ENCODE measurements at places on chromosomes 5 and 9. TPM values are rescaled to one million over a fixed set of nuclear protein-coding genes. Genes with fewer than 3 reads are reported as not detected.

DNA sequence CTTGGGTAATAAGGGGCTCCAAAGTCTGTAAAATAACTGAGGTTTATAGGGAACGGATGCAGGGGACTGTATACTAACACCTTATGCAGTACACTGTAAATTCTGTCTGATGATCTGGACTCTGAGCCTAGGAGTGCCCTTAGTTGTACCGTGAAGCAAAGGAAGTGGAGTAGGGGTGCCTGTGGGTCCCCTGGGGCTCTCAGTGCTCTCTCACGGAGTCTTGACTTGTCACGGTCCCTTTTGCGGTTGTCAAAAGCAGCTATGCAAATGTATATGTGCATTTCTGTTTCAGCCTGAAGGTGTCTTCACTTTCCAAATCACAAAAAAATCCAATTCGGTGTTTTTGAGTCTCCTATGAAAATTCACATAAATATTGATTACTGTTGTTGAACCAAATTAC is 17.8 kb downstream of the DMRT1 start:
- DNase-seq, result no peak

FCN2 gene
- not detected for total RNA-seq

GRCh38 chr5:157022024-157022423 is 36.9 kb downstream of the HAVCR1 start:
- no peak for DNase-seq

GRCh38 chr9:83239747-83240146 is 176.8 kb upstream of the RASEF start:
- DNase-seq, result no peak

DNA sequence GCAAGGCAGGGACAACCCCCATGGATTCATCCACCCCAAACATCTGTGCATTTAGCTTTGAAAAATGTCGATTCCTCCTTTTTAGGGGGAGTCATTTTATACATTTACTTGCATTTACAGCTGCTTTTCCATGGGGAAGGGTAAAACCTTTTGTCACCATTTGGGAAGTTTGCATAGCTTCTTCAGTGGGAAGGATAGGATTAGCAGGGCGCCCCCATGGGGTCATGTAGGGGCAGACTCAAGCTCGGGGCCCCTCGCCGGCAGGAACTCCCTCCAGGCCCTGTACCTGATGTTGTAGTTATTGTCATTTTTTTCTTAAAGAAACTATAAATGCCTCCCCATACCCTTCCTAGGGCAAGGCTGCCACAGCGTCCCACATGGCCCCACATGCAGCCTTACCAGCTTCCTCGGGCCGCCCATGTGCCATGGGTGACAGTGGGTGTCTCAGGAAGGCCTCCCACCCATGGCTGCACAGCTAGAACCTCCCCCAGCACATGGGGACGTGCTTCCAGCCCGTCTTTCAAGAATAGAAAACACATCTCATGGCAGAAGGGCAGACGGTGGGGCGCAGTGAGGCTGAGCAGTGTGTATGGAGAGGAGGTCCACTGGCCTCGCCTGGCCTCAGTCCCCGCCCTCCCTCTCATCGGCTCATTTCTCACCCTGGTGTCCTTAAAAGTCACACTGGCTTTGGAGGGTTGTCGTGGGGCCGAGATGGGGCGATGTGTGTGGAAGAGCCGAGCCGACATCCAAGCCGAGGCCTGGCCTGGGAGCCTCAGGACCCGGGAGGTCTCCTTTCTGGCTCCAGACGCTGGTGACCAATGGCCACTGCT is 76.1 kb upstream of the OTULINL start:
- no peak for DNase-seq

- DNase-seq, result no peak
Measured at GRCh38 chr9:11537566-11537965, 924.8 kb upstream of the PTPRD start.

GRCh38 chr5:60546207-60546606 is 153.8 kb downstream of the DEPDC1B start:
- DNase-seq, result no peak

BHMT2 gene
- not detected for total RNA-seq

DNA sequence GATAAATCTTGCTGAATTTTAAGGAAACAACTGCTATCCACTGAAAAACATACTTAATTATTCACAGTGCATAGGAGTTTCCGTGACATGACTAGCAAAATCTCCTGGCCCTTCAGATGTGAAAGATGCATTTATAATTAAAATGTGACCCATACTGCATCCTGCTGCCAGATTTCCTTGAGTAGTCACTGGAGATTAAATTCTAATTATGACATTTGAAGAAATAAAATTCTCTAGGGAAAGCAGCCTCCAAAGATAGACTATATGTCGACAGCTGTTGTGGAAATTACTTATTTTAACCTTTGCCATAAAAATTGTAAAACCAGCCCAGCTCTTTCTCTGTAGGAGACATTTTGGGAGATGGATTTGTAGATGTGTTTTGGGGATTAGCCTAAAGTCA is 193.6 kb upstream of the SMC2 start:
- no peak for DNase-seq

MYMK gene
- total RNA-seq, result not detected

Measured in bronchial epithelial cell (primary cell).